ENCODE measurements at places on chromosomes 5 and 9.

DNA sequence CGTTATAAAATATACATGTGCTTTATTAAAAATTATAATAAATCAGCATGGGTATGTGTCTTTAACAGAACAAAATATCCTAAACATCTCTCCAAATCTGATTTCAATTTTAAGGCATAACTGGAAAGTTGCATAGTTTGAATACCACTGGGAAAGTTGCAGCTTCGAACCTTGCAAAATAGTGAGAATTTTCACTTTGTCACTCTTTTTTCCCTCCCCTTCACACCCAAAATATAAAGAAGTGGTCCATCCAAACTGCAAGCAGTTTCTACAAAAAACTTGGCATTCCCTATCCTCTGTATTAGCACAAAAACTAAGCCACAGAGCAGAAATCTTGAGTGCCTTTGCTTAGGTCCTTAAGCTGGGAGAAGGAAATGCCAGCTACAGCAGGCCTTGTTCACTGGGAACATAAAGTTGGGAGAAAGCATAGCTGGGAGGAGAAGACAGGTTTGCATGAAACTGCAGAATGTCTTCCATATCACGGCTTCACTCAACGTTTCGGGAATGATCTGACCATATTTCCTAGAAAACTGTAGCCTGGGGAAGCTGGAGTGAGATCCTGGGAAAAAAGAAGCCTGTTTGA is 400.3 kb downstream of the EBF1 start:
- DNase-seq, result no peak

GRCh38 chr9:93549611-93550010 is 26.8 kb upstream of the PHF2 start:
- DNase-seq, result no peak

DNA sequence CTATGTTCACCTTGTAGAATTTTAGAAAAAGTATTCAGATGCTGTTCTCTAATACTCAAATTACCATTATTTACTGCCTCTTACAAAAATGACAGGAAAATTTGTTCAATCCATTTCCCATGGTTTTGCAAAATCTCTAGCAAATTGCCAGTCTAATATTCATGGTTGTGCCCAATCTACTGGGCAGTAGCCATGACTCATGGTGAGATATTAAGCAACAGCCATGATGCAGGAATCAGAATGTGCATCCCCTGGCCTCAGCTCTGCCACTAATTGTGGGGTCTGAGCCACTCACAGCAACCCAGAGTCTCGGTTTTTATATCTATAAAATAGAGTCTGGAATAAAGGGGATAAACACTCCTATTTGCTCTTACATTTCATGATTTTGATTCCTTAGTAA is 353.6 kb downstream of the DEPDC1B start:
- no peak for DNase-seq

DNA sequence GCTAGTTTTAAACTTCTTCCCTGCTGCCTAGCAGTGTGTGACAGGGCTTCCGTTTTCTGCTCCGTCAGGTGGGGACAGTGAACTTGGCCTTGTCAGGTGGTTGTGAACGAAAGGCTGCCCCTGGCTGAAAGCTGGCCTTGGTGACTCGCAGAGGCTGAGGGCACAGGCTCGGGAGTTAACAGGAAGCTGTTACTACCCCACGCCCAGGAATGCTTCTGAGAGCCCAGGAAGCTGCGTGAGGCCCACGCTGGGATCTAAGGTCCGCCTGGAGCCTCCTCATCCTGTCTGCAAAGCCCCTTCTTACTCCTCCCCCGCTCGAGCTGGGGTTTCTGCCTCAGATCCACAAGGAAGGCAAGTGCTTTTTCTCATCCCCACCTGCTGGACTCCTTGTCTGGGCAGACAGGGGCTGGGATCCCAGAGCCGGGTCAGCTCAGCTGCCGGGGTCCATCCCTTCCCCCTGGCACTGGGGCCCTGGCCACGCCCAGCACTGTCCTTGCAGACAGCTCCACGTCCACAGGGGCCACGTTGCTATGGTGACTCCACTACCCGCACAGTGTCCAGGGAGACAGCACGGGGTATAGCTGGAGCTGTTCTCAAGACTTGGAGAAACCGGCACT is 124.7 kb upstream of the TBC1D2 start:
- DNase-seq, result no peak

- no peak for DNase-seq
Measured at GRCh38 chr9:136138566-136138965, 19.9 kb upstream of the TMEM250 start.

- DNase-seq, result no peak
Measured at GRCh38 chr5:113179156-113179555, 202.6 kb downstream of the DCP2 start.

DNA sequence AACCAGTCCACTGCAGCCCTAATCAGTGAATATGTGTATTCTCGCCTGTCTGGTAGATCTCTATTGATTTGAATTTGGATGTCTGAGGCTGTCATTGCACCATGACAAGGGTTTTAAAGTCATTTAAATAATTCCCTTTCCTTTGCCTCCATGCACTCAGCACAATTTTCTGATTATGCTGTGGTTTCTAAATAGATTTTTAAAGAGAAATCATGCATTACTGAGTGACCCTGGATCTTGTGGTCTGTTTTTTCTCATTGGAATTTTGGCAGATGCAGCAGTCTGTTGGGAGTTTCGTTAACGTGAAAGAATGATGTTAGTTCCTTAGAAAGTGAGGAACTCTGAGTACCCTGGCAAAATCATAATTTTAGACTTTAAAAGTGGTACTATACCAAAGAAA is 396.0 kb downstream of the LRRC70 start:
- no peak for DNase-seq

DNA sequence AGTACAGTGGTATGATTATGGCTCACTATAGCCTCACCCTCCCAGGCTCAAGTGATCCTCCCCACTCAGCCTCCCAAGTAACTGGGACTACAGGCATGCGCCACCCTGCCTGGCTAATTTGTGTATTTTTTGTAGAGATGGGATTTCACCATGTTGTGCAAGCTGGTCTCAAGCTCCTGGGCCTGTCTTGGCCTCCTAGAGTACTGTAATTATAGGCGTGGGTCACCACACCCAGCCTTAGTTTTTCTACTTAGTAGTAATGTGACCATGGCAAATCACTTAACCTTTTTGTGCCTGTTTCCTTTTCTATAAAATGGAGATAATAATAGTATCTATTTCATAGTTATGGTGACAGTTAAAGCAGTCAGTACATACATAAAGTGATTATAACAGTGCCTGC is 22.2 kb downstream of the GLE1 start:
- DNase-seq, result no peak

DNA sequence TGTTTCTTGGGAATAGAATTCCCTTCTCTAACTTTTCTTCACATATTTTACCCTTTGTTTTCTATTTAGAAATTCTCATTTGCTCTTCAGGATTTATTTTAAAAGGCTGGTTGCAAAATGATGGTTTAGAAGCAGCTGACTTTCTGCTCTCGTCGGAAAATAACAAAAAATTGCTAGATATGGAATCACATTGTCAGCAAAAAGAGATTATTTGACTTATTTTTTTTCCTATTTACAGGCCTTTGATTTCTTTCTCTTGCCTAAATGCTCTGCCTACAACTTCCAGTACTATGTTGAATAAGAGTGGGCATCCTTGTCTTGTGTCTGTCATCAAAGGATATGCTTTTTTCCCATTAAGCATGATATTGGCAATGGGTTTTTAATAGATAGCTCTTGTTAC is 1619.1 kb upstream of the ACO1 start:
- DNase-seq, result no peak

DNA sequence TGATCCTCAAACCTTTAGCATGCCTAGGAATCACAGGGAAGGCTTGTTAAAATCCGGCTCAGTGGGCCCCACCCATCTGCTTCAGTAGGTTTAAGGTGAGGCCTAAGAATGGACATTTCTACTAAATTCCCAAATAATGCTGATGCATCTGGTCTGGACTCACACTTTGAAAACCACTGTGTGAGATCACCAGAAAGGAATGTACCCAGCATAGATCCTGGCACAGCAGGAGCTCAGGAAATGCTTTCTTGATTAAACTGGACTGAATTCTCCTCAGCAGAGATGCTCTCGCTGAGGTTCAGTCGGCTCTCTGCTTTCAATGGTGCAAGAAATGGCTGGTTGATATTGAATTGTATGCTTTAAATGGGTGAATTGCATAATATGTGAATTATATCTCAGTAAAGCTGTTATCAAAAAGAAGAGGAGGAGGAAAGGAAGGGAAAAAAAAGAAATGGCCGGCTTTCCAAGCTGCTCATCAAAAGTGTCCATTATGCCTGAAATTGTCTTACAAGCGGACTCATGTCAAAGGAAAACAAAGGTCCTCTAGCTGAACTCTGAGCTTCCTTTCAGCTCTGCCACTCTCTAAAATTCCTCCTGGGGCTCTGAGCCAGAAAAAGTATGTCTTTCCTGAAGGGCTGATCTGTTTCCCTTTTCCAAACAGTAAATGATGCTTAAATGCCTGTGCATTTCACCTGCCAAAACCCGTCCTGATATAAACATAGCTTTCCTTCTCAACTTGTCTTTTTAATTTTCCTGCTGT is 77.6 kb upstream of the SAP30L start:
- no peak for DNase-seq

GRCh38 chr5:160269017-160269416 is 39.7 kb downstream of the FABP6 start:
- no peak for DNase-seq

- no peak for DNase-seq
Measured at GRCh38 chr5:172086194-172086975, 79.9 kb upstream of the FBXW11 start.

GRCh38 chr5:6692906-6693305 is 20.3 kb upstream of the TENT4A start:
- no peak for DNase-seq

GRCh38 chr5:138109463-138110265 is 25.8 kb downstream of the WNT8A start:
- no peak for DNase-seq

DNA sequence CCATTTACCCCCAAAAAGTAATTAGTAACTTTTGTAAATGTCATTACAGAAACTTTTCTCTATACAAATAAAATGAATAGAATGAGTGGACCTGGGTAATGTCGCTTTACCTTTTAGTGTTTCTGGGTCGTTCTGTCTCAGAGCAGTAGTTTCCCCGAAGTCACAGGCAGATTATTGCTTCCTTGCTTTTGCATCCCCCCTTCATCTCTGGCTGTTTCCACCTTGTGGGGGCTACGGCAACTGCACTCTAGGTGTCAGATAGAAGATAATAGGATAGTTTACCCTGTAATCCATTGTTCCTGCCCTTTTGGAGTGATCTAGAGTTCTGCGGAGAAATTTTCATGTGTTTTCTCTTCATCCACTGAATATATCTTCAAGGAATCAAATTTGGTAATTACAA is 68.7 kb downstream of the PRR16 start:
- DNase-seq, result no peak

DNA sequence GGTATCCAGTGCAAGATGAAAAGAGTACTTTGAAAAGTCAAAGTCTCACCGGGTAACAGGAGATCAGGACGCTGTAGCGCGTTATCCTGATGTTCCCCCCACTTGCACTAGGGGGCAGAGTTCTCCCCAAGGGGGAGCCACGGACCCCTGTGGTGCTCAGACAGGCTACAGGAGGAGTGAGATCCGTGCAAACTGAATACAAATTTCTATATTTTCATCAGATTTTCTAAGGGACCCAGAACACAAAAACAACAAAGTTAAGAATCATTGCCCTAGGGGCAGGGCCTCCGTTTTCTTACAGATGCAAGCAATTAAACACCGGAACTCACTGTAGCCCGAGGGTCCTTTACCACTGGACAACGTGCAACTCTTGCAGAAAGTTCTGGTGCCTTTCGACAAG is 2.0 kb downstream of the MYO10 start:
- no peak for DNase-seq

DNA sequence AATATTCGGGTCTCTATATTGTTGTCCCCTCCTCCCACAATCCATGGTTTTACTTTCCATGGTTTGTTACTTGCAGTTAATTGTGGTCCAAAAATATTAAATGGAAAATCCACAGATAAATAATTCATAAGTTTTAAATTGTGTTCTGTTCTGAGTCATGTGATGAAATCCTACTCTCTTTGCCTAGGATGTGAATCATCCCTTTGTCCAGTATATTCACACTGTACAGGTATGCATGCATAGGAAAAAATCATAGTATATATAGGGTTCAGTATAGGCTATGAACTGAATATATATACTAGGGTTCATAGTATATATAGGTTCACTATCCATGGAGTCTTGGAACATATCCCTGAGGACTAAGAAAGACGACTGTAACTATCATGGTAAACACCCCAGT is 19.6 kb downstream of the INSYN2B start:
- DNase-seq, result no peak

DNA sequence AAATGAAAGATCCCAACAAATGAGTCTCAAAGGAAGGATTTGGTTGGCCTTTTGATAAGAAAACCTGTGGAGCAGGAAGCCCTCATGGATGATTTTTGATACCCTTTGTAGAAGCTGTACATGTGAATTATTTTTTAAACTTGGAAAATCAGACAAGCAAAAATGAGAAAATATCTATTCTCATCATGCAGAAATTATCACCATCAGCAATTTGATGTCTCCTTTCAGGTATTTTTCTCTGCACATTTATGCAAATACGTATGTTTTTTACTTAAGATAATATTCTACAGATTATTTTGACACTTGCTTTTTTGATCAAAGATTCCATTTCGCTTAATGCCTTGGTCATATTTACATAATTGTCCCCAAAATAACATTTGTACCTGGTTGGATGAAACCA is 7.2 kb downstream of the BTNL9 start:
- DNase-seq, result no peak

GRCh38 chr5:59682542-59682941 is 211.0 kb downstream of the PDE4D start:
- no peak for DNase-seq

DNA sequence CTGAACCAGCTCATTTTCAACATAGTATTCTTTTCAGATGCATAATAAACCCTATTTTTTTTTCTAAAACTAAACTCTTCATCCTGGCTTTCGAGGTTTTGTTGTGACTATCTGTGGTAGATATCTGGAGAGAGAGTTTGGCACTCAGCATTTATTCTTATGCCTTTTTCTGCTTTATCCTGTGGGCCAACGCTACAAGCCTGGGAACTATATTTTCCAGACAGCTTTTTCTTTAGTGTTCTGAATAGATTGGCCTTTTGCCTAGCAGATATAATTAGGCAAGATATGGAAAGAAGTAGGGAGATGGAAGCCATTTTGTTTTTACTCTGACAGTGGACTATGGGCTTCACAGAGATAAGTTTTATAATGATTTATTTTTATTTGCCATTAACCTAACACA is 486.7 kb downstream of the TMEM232 start:
- no peak for DNase-seq

DNA sequence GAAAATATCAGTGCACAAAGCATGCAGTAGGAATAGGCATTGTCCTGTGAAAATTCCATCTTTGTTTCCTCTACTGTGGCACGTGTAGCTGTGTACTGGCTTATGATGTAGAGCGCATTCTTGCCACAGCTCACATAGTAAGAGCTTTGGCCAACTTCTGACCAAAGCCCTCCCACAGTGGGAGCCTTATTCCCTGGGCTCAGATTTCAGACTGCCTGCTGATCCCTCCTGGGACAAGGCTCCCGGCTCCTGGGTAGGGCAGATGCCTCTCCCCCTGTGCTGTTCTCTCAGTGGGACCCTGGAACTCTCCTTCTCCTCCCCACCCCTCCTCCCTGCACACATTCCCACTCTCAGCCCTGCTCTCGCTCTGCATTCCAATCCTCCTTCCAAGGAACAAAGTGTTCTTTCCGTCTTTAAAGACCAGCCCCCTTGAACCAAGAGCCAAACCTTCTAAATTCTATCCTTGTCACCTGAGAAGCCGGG is 17.5 kb downstream of the LCP2 start:
- no peak for DNase-seq

- DNase-seq, result no peak
Measured at GRCh38 chr9:15271403-15271802, 35.6 kb downstream of the TTC39B start.

Data from stimulated activated CD8-positive, alpha-beta memory T cell treated with anti-CD3 and anti-CD28 coated beads, Interleukin-15, amount 100 ng/mL, for 24 hours (primary cell).